Activated naive CD8-positive, alpha-beta T cell treated with anti-CD3 and anti-CD28 coated beads for 36 hours (primary cell): ENCODE measurements at places on chromosomes 11 and 22. TPM values are rescaled to one million over a fixed set of nuclear protein-coding genes. Genes with fewer than 3 reads are reported as not detected.

BIRC3 gene
- 79.9 TPM for total RNA-seq

FIBIN gene
- total RNA-seq = not detected

GRCh38 chr11:70348608-70349007 lies 49.7 kb upstream of the CTTN start:
- DNase-seq = no peak

GRCh38 chr22:46607483-46608114 lies 12.6 kb upstream of the GRAMD4 start:
- no peak for DNase-seq

- no peak for DNase-seq
Observed at GRCh38 chr11:84819537-84819936, 807.6 kb downstream of the DLG2 start.

SYNGR1 gene
- total RNA-seq = 9.3 TPM

PHOX2A gene
- not detected for total RNA-seq

GRCh38 chr11:114438303-114438702 lies 964 bp upstream of the REXO2 start:
- no peak for DNase-seq
